ENCODE measurements at places on chromosomes 13 and 19.

GRCh38 chr19:50710094-50710493, 9.5 kb downstream of the SHANK1 start:
- no peak for DNase-seq

GRCh38 chr19:57615346-57615745, 1.3 kb downstream of the ZNF134 start:
- no peak for DNase-seq

DNA sequence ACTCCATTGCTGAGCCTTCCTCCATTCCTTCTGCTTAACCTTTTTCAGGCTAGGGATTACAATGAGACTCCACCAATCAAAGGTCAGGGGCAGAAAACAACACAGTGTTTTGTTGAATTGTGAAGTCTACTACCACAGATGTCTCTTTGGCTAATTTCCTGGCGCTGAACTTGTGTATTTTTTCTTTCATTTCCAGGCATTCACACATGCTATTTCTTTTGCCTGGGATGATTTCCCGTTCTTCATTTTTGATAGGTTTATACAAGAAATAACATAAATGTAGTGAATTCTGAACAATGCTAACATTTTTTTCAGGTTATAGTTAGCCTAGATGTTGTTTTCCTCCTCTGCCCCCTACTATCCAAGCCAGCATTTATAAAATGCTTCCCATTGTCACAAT, 64.3 kb downstream of the OLFM4 start:
- DNase-seq, result no peak

GRCh38 chr13:40666933-40667621, 636 bp upstream of the FOXO1 start:
- DNase-seq, result no peak

DNA sequence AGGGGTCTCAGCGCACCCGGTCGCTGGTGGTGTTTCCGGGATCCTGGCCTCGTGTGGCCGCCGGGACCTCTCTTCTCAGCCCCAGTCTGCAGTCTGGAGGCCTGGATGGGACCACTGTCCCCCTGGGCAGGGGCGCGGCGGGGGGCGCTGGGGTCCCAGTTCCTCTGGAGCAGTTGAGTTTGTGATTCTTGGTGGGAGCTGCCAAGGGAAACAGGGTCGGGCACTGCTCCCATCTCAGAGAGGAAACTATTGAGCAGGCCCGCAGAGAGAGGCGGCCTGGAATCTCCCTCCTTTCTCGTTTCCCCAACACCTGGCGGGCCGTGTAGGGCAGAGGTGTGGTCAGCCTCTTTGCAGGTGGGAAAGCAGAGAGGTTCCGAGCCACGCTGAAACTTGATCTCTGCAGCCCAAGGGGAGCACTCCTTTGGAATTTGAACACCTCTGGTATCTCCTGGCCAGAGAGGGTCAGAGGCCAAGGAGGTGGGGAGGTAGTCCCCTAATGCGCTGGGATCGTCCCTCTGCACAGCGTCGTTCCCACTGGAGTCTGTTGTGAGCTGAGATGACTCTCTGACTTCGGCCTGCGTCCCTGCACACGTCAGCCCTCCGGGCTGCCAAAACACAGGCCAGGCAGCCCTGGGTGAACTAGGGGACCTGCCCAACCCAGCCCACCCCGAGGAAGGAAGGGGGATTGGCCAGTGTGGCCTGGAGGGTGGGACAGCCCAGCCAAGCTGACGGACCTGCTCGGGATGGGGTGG, 741 bp downstream of the PLEKHF1 start:
- DNase-seq, result peak; percentile 57

- no peak for DNase-seq
Measured at GRCh38 chr13:26758496-26759157, 2.0 kb downstream of the GPR12 start.

- no peak for DNase-seq
Measured at GRCh38 chr13:28843639-28844038, 23.5 kb downstream of the MTUS2 start.

DNA sequence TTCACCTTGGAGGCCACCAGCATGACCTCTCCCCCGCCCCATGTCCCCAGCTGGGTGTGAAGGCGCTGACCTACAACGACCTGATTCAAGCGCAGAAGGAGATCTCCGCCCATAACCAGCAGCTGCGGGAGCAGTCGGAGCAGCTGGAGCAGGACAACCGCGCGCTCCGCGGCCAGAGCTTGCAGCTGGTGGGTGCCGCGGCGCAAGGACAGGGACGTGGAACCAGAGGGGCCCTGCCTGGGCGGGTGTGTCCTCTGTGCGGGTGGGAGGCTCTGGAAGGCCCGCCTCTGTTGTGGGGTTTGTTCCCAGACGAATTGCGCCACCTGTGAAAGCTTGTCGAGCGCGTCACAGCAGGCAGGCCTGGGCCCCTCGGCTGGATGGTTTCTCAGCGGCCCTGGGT, 22.3 kb downstream of the PLEKHJ1 start:
- DNase-seq, result no peak

GRCh38 chr13:99913167-99913566, 58.4 kb downstream of the ZIC5 start:
- no peak for DNase-seq

- DNase-seq, result peak; percentile 35
Measured at GRCh38 chr19:12137221-12137940, 2.8 kb downstream of the ZNF20 start.

GRCh38 chr19:34232566-34233481, 21.5 kb upstream of the GARRE1 start:
- DNase-seq, result peak; percentile 59

DNA sequence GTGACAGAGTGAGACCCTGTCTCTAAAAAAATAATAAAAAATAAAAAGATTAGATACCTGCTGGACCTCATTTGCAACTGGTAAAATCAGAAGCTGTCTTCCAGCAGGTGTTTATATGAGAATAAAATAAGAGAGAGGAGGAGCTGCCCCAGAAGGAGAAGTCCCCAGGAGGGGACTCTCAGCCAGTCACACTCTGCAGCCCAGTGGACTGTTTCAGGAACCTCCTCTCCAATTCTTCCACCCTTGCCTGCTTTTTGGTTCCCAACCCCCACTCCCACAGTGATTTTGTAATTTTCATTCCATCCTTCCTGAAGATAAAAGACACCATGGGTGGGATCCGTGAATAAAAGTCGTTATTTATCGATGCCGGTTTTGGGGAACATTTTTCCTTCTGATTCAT, 56.9 kb upstream of the TSHZ3 start:
- no peak for DNase-seq

- no peak for DNase-seq
Measured at GRCh38 chr13:30493658-30494381, 28.1 kb upstream of the HMGB1 start.

DNA sequence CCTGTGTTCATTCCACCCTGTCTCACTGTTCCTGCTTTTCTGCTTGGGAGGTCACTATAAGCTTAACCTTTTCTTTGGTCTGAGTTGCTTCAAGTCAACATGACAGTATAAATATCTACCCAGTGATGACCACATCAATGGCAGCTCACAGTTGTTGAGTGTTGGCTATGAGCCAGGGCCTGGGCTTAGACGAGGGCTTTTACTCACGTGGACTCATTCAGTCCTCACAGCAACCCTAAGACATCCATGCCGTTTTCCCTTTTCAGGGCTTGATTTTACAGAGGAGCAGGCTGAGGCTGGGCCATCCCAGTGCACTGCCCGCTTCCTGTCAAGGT, 10.2 kb upstream of the CCDC97 start:
- no peak for DNase-seq
